ENCODE measurements at places on chromosomes 6 and 20.

DNA sequence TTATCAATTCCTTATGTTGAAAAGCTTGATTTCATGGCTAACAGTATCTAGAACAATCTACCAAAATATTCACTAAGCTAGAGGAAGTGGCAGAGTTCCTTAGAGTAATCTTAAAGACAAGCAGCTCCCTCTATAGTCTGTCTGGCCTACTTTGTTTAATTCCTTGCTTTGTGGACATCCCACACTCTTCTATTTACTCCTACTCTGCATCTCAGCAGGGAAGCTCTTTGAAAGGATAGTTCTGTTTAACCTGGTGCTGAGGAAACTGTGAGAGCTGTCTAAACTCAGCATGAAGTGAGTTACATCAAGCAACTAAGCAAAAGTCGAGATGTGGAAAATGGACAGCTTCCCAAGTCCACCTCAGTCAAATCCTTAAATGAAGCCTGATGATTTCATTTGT lies 4.3 kb downstream of the REV3L start:
- DNase-seq = no peak

GRCh38 chr6:26250698-26251044 lies 114.3 kb upstream of the BTN3A2 start:
- DNase-seq = no peak

DNA sequence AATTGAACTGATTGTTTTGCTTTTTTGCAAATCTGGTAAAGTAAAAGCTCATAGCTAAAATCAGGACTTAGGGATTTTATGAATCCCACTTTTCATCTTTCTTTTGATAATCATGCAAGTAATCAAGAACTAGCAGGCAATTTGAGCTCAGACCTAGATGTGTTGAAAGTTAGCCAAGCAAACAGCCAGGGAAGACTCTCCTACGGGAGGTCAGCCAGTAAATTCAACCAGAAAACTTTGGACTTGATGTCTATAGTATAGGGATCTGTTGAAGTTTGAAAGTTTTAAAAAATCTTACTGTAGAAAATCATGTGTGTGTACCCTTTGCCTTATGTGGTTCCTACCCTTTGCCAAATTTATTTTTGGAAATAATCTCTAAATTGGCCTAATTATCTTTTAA lies 95.0 kb upstream of the TPD52L1 start:
- DNase-seq = no peak

DNA sequence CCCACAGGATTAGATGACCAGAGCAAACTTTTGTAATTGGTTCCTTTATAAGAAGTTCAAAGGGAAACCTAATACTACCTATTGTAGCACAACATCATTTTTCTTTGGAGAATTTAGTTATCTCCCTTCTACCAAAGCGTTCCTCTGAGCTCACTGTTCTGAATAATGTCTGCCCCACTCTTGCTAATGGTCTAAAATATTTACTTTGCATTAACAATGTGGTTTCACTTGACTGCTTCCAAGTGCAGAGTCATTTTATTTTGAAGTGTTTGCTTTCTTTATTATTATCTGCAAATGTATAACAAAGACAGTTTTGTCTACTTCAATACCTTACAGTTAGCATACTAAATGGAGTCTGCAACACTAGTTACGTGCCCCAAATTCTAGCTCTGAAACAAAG lies 15.0 kb downstream of the TRAPPC3L start:
- no peak for DNase-seq
